ENCODE measurements at places on chromosomes 1 and 21.

DNA sequence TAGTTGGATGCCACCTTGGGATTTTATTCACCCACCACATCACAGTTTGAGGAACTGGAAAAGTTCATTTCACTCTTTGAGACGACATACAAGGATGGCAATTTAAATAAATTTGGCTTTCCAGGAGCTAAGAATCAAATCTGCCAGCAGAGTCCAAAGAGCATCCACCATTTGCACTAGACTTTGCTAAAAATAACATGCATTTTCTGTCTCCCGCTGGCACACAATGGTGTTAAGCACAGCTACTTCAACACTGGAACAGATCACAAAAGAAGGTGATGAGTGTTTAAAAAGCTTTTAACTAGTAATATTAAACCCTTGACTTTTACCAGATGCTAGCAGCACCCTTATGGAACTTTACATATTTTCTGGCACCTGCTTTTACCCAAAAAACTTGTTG lies 44.6 kb downstream of the MAEL start:
- DNase-seq = no peak

DNA sequence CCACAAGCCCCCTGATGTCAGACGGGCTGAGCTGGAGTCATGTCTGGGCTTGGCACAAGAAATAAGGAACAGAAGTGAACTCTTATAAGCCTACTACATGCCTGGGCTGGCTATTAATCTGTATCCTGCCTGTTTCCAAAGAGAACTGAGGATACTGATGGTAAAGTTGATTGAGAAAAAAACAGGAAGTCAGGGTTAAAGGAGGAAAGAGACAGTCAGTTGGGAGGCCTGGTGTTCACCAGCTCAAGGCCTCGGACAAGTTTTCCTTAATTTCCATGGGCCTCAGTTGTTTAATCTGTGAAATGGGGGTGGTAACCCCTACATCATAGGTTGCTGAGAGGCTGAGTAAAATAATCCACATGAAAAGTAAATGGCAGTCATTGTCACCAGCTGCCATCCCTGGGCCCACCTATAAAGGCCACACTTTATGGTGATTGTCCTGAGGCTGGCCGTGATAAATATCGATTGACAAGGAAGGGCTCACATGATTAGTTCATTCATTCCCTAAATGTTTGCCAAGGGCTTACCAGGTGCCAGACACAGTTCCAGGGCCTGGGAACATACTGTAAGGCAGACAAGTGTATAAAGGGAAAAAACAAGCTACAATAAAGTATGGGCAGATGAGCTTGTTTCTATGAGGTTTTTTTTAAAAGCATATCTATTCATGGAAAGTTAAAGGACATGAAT lies 2.8 kb downstream of the ALDH4A1 start:
- DNase-seq = no peak

DNA sequence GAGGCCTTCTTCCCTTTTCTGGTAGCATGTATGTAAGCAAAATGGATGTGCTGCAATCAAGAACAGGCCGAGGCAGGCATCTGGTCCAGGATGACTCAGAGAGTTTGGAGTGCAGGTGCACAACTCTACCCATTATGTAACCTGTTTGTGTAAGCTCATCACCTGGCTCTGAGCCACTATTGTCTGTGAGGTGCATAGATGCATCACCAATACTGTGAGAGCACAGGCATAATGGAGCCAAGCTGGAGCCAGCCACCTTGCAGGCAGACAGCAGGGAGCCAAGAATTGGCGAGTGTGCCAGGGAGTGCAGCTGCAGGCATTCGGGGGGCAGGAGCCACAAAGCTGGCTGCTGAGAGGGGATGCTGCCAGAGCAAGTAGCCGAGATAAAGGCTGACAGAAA lies 549.9 kb upstream of the RGS18 start:
- DNase-seq = no peak

GRCh38 chr1:235999259-235999925 lies 65.5 kb downstream of the NID1 start:
- DNase-seq = peak; percentile 78

- DNase-seq = no peak
These were observed 119.0 kb upstream of the NRIP1 start for GRCh38 chr21:15183813-15184257.

- no peak for DNase-seq
These were observed 1087.5 kb downstream of the KCNT2 start for GRCh38 chr1:195520757-195521156.

DNA sequence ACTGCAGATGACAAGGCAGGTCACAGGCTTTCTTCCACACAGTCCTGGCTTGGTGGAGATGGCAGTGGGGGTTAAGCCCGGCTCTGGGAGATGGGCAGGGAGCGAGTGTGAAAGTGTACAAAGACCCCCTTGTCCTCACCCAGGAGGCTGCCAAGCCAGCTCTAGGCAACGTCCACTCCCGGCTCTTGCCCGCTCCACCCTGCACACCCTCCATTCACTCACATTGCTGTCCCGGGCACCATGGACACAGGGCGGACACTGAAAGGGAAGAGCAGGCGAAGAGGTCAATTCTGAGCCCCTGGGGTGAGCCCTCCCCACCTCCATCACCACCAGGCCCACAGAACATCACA lies 8.9 kb downstream of the COL16A1 start:
- DNase-seq = no peak

DNA sequence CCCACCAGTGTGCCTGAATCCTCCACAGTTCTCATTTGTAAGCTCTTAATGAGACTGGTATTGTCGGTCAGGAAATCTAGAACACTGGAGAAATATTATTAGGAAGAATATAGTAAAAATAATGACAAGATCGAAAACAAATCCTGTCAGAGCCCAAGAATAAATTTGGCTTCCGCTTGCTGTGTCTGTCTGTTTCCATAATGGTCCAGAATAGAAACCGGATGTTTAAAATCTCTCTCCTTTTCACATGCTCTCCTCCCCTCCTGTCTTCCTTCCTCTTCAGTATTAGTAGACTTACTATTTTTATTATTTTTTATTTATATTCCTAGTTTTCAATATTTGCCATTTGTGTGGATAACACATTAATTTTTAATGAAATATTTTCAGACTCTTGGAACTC lies 187.7 kb downstream of the SDCCAG8 start:
- DNase-seq = no peak

DNA sequence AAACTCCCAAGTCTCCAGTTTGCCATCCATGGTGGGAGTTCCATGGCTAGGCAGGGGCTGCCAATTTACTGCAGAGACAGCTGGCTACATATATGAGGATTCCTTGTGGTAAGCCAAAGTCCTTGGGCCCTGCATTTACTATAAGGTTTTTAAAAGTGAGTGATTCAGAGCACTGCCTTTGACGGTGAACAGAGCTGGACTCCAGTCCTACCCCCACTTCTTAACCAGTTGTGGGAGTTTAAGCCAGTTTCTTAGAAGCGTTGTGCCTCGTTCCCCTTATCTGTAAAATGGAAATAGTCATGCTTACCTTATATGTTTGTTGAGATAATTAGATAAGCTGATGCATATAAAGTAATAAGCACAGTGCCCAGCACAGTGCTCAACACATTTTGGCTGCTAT lies 64.6 kb downstream of the LRIG2 start:
- no peak for DNase-seq

DNA sequence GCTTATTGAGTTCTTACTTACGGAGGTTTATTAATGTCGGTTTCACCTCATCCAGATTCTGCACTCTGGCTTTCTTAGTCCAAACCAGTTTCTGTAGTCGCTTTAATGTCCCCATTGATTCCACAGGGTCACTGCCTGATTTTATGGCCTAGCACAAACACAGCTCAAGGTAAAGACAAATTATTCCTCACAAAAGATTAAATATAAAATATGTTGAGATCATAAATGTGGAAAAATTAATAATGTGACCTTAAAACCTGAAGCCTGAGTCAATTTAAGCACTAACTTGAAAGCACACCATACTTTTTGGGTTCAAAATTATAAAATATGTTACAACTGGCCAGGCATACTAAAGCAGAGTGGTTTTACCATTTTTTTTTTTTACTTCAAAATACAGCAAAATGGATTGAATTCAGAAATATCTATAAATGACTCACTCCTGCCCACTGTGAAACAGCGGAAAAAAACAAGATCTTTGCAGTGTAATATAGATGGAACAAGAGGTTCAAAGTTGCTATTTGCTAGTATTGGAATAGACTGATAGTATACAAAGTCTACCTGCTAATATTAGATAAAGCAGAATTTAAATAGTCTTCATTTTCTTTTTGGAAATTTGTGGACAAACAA lies 37.6 kb upstream of the SAMSN1 start:
- no peak for DNase-seq

DNA sequence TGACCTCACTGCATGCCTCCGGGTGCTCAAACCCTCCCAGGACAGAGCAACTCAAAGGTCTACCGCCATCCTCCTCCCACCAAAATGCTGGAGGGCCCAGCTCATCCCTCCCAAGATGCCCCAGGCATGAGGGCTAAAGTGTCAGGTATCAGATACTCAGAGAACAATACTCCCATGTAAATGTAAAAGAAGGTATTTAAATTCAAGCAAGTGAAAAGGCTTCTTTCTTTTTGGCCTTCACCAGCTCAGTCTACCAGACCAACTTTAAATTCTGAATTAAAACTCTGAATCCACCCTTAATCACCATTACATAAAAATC lies 3.0 kb downstream of the PARP1 start:
- DNase-seq = no peak

DNA sequence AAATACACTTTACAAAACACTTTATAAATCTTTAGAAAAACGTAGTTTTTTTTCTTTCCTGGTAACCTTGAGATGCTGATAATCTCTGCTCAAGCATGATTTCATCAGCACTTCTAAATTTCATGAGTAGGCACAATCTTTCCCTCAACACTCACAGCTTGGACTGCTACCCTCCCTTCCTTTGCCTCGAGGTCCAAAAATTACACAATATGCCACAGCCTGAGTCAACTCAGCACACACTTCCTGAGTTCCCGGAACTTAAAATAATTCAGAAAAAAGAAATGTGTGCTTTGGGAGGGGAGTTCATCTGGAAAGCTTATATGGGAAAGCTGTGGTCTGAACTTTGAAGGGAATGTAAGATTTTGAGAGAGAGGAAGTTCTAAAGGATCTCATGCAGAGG lies 5.9 kb downstream of the CLCA2 start:
- no peak for DNase-seq

GRCh38 chr1:100009458-100009857 lies 39.7 kb downstream of the SLC35A3 start:
- DNase-seq = no peak

DNA sequence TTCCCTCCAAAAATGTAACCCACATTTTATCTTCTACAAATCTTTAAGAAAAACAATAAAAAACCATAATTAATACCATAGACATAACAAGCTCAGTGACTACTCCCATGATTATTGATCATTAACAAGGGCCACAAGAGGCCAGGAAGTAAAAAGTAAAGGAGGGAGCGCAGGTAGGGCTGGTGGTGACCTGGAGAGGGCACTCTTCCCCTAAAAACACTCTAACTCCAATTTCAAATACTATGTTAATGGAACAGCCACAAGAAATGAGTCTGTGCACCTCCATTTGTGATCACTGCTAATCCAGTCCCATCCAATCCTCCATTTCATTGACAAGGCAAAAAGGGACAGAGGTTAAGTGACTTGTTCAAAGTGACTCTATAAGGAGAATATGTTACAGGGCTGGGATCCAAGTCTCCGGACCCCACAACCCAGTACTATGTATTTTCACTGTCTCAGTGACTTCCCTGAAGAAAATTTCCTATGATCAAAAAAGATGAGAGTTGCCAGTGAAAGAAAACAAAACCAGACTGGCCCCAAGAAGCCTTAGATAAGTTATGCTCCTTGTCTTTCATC lies 41.2 kb upstream of the CFAP298 start:
- DNase-seq = peak; percentile 39

GRCh38 chr21:44455524-44456213 lies 359 bp downstream of the LRRC3 start:
- peak; percentile 71 for DNase-seq

- DNase-seq = no peak
These were observed 48.4 kb downstream of the LTN1 start for GRCh38 chr21:28944296-28944695.

DNA sequence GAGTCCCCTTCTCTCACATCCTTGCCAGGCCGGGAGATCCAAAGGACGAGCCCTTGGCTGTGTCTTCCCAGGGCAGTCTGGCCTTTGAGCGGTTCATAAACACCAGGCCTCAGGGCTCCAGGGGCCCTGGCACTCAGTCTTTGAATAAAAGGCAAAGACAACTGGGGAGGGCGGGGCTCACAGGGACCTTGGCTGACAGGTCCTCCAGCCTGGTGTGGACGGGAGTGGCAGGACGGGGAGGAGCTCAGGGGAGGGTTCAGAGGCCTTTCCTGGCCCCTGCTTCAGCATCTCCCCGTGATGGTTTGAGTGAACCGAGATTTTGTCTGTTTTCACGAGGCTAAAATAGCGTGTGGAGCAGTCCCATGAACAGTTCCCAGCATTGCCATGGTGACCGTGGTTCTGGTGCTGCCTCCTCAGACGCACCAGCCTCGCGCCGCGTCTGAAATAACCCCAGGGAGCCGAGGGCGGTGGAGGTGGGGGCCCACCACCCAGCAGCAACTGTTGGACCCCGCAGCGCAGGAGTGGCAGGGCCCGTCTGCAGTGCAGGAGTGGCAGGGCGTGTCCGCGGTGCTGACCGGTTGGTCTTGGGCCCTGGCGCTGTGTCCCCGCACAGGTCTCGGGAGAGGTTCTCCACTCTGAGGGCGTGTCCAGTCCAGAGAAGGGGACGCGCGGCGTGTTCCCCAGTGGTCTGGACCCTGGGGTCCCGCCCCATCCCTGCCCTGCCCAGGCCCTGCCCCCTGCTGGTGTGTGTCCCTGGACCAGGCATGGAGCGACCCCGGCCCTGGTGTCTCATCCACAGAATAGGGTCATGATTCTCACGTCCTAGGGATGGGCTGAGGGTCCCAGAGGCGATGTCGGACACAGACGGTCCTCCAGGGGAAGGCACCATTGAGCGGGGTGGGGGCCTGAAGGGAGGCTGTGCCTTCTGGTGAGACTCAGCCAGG lies 7.1 kb upstream of the PRKCZ start:
- DNase-seq = no peak

- DNase-seq = no peak
These were observed 91.6 kb downstream of the DDAH1 start for GRCh38 chr1:85373378-85373708.

- no peak for DNase-seq
These were observed 25.5 kb downstream of the IFNGR2 start for GRCh38 chr21:33428669-33429068.

DNA sequence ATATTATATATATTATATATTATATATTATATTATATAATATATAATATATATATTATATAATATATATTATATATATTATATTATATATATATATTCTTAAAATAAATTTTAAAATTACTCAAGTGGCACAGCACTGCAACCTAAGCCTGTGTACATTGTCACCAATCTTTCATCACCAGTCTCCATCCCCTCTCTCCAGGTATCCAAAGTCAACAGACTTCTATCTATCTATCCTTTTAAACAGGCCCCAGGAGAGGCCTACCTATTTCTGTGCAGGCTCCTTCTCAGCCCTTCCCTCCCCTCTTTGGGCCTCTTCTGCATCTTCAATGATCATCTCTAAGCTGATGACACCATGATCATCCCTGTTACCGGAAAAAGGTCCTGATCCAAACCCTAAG lies 111.7 kb downstream of the RHOU start:
- no peak for DNase-seq

GRCh38 chr1:231072041-231072440 lies 32.0 kb upstream of the FAM89A start:
- no peak for DNase-seq

- DNase-seq = no peak
These were observed 14.3 kb downstream of the S100A11 start for GRCh38 chr1:152022474-152022873.

- no peak for DNase-seq
These were observed 127.7 kb upstream of the ARHGEF16 start for GRCh38 chr1:3326516-3327388.

- DNase-seq = no peak
These were observed 55.2 kb downstream of the SASS6 start for GRCh38 chr1:100077531-100077930.
